ENCODE measurements at places on chromosomes 1 and 21. TPM values are rescaled to one million over a fixed set of nuclear protein-coding genes. Genes with fewer than 3 reads are reported as not detected.

GRCh38 chr1:32180186-32181060 is 948 bp downstream of the TXLNA start:
- peak; percentile 51 for DNase-seq

DNA sequence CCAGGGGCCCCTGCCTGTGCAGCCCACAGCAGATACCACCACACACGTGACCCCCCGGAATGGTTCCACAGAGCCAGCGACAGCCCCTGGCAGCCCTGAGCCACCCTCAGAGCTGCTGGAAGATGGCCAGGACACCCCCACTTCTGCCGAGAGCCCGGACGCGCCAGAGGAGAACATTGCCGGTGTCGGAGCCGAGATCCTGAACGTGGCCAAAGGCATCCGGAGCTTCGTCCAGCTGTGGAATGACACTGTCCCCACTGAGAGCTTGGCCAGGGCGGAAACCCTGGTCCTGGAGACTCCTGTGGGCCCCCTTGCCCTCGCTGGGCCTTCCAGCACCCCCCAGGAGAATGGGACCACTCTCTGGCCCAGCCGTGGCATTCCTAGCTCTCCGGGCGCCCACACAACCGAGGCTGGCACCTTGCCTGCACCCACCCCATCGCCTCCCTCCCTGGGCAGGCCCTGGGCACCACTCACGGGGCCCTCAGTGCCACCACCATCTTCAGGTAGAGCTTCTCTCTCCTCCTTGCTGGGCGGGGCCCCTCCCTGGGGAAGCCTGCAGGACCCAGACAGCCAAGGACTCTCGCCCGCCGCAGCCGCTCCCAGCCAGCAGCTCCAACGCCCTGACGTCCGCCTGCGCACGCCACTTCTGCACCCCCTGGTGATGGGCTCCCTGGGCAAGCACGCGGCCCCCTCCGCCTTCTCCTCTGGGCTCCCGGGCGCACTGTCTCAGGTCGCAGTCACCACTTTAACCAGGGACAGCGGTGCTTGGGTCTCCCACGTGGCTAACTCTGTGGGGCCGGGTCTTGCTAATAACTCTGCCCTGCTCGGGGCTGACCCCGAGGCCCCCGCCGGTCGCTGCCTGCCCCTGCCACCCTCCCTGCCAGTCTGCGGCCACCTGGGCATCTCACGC is 51.0 kb downstream of the COL18A1 start:
- no peak for DNase-seq

DNA sequence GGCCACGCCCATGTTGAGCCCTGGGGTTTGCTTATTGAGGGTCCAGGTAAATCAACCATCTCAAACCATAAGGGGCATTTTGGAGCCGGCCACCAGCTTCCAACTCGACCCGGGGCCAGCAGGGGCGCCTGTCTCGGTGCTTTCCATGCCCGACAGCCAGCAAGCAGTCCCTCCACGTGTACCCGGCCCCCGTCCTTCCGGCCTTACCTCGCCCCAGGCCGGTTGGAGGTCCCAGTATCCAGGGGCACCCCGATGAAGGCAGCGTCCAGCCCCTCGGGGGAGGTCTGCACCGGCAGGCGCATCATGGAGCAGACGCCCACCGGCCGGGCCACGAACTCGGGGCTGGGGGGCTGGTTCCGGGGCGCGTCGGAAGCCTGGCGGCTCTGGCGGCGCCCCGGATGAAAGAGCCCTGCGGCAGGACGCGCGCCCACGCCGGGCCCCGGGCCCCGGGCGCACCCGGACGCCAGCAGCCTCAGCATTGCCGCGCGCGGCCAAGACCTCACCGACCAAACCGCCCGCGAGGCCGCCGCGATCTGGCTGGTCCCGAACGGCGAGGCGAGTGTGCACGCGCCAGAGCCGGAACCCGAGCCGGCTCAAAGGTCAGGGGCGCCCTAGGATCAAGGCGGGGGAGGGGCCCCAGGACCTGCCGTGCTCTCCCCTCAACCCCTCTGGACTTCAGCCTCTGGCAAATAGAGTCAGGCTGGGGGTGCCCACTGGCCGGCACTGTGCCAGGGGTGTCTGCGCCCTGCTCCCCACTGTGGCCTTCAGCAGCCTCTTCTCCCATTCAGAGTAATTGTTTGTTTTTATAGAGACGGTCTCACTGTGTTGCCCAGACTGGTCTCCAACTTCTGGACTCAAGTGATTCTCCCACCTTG is at the start of gene AGMAT:
TSS of gene AGMAT (minus strand) at position 563 of the 875 bp plus-strand sequence. CDS start at position 479, 84 bp downstream.
- no peak for DNase-seq

DNA sequence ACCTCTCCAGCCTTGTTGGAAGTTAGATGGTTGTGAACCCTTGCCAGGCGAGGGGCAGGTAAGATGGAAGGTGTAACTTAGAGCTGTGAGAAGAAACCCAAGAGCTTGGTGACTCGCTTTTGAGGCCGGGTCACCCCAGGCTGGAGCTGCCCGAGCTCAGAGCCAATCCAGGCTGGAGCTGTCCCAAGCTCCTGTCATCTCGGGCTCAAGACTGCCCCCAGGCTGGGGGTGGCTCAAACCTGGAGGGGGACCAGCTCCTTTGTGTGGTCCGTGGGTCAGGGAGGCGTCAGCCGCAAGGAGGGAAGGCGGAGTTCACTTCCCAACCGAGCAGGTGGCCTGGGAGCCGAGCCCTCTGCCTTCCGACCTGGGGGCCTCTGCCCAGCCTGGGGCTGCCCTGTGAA is 2.0 kb downstream of the HUNK start:
- no peak for DNase-seq

ABCG1 gene
- total RNA-seq = not detected

TRIM67 gene
- total RNA-seq = not detected

SLC35E2B gene
- 17.9 TPM for total RNA-seq
